Esophagus squamous epithelium (tissue), 5 donors: ENCODE measurements at places on chromosomes 13 and 19.

- DNase-seq: no peak
These were observed 593 bp downstream of the ATP8B3 start for GRCh38 chr19:1811472-1811894.

DNA sequence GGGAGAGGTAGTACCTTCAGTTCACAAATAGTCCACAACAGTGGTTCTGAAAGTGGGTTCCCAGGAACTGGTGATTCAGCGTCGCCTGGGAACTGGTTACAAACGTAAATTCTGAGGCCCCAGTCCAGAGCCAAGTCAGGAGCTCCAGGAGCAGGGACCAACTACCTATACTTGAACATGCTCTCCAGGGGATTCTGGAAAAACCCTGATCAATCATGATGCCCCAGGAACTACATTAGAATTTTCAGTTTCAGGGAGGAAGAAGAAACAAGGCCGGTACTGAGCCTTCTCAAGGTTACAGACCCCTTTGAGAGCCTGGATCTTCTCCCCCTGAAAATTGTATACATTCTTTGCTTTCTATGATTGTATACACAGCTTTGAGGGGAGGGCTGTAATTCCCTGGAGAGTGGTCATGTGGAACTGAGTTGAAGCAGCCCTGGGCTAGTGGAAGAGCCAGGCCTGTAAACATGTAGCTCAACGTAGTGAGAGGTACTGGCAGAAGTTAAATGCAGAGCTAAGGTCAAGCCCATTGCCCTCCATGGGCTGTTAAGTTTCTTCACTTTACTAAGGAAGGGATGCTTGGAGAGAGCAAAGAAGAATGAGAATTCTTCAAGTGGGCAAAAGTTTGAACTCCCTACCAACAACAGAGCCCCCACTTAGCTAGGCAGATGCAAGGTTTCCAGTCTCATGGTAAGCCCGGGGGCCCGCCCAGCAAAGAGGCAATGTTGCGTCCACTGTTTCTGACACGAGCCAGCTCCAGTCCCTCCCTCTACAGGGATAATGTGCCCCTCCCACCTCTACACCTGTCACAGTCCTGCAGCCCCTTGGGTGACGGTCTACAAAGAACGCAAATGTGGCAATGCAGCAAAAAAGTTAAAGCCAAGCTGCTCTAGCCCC is 17.0 kb downstream of the DOCK9 start:
- no peak for DNase-seq

DNA sequence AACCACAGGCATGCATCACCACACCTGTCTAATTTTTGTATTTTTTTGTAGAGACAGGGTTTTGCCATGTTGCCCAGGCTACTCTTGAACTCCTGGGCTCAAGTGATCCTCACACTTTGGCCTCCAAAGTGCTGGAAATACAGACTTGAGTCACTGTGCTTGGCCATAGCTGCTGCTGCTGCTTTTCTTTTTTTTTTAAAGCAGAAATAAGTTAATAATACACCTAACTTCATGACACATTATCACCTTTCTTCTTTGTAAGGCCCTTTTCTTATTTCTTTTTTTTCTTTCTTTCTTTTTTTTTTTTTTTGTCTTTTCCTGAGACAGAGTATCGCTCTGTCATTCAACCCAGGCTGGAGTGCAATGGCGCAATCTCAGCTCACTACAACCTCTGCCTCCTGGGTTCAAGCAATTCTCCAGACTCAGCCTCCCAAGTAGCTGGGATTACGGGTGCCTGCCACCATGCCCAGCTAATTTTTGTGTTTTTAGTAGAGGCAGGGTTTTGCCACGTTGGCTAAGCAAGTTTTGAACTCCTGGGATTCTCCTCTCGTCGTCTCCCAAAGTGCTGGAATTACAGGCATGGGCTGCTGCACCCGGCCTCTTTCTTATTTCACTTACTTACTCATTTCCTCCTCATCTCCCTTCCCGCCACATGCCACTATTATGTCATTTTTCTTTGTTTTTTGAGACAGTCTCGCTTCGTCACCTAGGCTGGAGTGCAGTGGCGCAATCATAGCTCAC is 8.7 kb downstream of the SHKBP1 start:
- DNase-seq: no peak

GRCh38 chr19:38877781-38878574 is at the start of gene RINL:
RINL (minus strand) TSS chr19:38878275; CDS start chr19:38876742, 1,533 bp downstream.
- no peak for DNase-seq

DNA sequence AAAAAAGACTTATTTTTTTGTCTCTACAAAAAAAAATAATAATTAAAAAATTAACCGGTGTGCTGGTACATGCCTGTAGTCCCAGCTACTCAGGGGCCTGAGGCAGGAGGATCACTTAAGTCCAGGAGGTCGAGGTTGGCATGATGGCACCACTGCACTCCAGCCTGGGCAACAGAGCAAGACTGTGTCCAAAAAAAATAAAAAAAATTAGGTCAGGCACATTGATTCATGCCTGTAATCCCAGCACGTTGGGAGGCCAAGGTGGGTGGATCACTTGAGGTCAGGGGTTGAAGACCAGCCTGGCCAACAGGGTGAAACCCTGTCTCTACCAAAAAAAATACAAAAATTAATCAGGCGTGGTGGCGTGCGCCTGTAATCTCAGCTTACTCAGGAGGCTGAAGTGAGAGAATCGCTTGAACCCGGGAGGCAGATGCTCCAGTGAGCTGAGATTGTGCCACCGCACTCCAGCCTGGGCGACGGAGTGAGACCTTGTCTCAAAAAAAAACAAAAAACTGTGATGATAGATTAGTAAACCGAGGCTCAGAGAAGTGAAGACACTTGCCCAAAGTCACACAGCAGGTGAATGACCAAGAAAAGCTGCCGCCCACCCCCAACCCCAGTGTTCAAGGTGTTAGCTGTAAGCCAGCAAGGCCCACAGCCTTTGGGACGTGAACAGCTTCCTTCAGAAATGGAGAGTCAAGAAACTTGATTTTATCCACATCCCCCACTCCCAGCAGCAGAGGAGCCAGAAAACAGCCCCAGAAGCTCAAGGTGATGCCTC is 9.4 kb downstream of the RNU6-9 start:
- DNase-seq: no peak

DNA sequence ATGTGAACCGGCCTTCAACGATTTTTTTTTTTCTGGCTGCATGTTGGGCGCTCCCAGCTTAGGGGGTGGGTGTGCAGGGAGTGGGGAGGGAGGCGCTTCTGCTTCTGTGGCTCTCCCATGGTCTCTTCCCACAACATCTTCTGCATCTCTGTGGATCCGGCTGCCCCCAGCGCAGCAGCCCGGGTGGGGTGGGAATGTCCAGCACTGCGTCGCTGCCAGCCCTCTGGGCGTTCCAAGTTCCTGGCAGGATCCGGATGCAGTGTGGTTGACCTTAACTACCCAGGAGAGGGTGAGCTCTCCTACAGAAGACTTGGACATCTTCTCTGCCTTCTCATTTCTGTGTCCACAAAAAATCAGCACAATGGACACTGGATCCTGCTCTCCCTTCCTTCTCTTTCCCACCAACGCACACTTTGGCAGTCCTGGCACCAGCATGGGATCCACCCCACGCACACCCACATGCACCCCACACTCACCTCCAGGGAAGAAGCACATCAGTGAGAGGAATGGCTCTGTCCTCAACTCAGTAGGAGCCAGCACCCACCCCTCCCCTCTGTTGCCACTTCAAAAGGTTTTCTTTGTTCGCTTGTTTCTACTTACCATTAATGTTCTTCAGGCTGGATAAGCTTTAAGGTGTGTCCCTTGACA is 177.3 kb downstream of the COL4A1 start:
- no peak for DNase-seq

DNA sequence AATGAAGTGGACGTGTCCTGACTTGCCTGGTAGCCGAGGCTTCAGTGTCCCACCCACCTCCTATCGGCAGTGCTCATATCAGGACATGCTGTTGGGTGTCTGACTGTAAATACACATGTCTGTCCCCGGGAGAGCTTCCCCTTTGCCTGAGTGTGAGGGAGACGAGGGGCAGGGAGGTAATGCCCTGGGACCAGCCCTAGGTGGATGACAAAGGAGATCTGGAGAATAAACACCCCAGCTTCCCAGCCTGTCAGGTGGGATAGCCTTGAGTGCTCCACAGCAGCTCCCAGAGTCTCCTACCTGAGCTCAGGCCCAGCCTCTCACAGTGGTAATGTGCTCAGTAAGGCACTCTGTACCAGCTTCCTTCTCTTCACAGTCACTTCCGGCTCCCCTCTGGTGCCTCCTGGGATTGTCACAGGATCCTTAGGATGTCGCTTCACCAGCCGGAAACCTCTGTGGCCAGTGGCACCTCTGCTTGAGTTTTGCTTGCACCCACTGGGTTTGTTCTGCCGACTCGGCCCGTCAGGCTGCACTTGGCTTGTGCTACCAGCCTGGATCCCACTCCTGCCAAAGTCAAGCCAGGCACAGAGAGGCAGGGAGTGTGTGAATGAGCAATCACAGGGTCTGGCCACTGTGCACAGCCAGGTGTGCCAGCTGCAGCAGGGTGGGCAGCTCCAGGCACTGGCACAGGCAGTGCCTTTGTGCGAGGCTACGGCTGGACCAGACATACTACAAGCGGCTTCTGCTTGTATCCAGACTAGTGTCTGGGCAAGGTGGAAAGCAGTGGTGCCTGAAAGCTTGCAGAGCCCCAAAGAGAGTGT is 54.4 kb upstream of the RGCC start:
- DNase-seq: no peak

- DNase-seq: no peak
These were observed 5.4 kb upstream of the NLRP7 start for GRCh38 chr19:54952591-54953344.

GRCh38 chr13:80814541-80814940 is 473.6 kb upstream of the SPRY2 start:
- DNase-seq: no peak

DNA sequence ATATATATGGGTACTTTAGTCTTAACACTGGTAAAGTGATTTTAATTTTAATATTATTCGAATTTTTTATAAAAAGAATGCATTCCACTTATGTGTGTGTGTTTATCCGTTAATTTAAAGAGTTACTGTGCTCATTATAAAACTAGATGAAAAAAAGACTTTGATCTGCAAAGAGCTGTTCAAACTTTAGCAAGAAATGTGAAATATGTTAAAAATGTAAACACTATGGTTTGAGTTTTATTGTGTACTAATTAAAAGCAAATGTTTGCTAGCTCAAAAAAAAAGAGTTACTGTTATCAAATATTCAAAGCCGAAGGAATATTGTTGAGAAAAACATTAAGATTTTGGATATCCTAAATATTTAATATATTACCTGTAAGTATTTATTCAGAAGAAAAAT is 34.5 kb downstream of the UFM1 start:
- no peak for DNase-seq

DNA sequence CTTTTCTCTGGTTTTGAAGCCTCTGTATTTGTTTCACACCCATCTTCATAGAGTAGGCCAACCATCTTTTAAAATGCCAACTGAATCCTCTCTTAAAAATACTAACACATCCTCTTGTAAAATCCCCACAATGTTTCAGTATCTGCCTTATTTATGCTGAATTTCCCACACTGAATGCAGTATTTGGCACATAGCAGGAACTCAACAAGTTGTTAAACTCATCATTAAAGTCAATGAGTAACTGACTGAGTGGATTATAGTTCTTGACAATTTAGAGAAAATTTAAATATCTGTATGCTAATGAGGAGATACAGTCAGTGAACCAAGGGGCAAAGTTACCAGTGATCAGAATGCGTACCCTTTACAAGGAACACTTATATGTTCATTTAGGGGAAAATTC is 505.5 kb upstream of the PCDH9 start:
- DNase-seq: no peak

- DNase-seq: no peak
These were observed 210.8 kb upstream of the UBL3 start for GRCh38 chr13:30061217-30061616.

GRCh38 chr13:67515895-67516294 is 285.8 kb upstream of the PCDH9 start:
- DNase-seq: no peak

- no peak for DNase-seq
These were observed 7.0 kb downstream of the PLVAP start for GRCh38 chr19:17370026-17370587.

DNA sequence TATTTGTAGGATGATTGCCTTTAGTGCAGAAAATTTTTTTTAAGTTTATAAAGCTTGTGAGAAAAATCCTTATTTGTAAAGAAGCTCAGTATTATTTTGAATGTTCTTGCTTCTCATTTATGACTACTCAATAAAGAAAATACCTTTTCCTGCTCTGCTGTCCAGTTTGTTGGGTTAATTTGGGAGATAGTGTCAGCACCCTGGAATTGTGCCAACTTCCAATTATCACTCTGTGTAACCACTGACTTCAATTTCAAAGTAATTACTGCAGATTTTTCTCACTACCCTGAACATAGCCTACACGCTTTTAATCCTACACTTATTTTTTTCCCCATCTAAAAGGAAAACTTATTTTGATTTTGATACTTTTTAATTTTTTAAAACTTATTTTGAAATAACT is 93.1 kb downstream of the GGACT start:
- no peak for DNase-seq

DNA sequence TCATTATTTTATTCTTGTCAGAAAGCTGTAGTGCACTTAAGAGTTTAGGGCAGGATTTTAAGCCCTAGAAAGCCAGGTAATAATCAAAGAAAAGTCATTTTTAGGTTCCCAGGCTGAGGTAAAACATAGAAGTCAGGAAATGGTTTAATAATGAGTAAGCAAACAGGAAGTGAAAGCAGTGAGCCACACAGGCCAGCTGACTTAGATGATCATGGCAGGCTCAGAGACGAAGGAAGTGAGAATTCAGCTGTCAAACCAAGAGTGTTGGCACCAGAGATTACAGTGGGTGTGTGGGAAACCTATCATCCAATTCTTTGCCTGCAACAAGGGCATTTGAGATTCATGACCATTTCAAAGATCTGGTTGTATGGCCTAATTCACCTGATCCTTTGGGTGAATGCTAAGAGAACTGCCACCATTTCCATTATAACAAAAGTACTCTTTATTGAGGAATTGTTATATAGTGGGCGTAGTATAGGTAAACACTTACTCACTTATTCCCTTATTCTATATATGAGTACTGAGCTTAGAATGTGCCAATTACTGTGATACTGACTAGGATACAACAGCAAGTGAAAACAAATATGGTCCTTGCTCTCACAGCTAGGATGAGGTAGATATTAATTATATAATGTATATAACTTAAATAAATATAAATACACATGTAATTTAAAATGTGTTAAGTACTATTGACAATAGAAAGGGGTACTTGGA is 103.7 kb upstream of the EDNRB start:
- DNase-seq: no peak

DNA sequence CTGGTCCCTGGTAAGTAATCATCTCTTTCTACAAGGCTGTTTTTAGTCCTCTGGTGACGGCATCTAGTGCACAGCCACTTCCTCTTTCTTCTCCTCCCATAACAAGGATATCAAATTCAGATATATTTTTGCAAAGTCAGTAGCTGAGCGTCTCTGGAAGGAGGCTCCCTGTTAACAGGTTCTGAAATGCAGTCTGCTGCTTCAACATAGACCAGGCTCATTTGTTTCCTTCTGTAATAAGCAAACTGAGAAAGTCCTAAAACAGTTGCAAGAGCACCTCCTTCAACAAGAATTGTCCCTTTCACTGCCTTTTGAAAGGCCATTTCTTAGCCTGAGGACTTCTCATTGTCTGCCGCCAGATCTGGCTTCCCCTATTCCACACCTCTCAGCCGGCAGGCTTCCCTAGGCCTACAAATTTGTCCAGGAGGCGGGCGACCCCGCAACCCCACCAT is 7.4 kb upstream of the ZSCAN5A start:
- no peak for DNase-seq

- no peak for DNase-seq
These were observed 805 bp downstream of the EVI5L start for GRCh38 chr19:7830823-7831222.
